Stimulated activated CD8-positive, alpha-beta memory T cell treated with anti-CD3 and anti-CD28 coated beads, Interleukin-15, amount 100 ng/mL, for 1 hour (primary cell): ENCODE measurements at places on chromosomes 7 and 10.

- DNase-seq, result no peak
Measured at GRCh38 chr10:50604809-50605208, 18.9 kb downstream of the SGMS1 start.

DNA sequence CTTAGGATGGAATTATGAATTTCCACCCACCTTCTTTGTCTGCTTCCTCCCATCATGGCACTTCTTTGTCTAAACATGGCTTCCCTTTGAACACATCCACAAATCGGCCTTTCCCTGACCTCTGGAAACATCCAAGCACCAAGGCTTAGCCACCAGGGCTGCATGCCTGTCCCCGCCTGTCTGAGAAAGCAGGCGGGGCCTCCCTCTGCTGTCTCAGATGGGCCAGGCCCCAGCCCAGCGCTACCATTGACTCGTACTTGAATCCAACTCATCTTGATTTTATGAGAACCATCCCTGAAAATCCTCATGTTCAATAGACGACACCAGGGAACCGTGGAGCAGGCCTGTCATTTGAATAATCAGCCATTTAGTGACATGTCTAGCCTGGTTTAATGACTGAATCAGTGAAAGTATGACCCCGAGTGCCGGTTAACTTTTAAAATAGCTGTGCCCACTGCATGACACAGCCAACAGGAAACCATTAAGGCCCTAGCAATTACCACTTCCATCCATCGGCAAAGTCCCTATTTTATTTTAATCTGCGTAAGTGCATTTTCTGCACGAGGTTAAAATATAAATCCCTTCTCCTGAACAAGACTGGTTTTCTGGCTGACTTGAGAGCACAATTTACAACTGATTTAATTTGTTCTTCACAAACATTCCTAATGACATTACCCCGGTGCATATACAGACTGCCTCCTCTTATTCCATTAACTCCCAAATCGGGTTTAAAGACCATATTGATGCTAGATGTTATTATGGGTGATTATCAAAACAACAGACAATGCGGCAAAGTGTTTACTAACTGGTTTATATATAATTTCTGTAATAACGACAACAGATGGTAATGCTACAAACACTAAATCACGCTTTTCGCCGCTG lies 194.7 kb downstream of the BUB3 start:
- DNase-seq, result no peak

DNA sequence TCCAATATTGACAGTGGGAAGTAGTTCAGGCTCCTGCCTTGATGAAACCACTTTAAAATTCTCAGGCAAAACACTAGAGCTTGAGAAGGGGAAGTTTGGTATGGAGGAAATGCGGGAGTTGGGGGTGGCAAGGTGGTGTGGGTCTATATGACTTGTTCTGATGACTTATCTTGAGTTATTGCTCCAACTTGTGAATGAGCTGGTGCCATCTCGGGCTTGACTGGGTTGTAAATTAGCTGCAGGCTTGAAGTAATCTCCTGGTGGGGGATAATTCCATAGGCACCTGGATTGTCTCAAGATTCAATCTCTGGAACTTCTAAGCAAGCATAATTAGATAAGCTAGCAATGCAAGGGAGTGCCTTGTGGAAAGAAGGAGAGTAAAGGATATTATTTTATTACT lies 29.0 kb downstream of the MRPL32 start:
- no peak for DNase-seq

- DNase-seq, result no peak
Measured at GRCh38 chr7:103573479-103574058, 127.6 kb upstream of the SLC26A5 start.

GRCh38 chr7:3846738-3847137 lies 545.7 kb downstream of the SDK1 start:
- no peak for DNase-seq

DNA sequence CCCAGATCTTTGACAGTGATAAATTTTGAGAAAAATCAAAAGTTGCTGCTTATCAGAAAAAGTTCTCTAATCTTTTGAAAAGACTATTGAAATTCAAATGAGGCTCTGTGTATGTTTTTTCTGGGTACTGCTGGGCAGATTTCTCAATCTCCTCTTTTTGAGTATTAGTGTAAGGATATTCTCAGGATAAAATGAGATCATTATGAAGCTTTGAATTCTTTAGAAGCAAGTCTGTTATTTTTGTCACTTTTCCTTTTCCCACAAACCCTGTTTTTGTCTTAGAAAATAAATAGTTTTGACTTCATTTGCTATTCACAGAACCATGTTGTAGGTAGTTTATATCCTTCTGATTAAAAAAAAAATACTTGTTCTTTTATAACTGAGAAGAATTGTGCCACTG lies 7.9 kb downstream of the STAM start:
- DNase-seq, result no peak

GRCh38 chr7:123624527-123625183 lies 23.0 kb downstream of the ASB15 start:
- peak; percentile 26 for DNase-seq

DNA sequence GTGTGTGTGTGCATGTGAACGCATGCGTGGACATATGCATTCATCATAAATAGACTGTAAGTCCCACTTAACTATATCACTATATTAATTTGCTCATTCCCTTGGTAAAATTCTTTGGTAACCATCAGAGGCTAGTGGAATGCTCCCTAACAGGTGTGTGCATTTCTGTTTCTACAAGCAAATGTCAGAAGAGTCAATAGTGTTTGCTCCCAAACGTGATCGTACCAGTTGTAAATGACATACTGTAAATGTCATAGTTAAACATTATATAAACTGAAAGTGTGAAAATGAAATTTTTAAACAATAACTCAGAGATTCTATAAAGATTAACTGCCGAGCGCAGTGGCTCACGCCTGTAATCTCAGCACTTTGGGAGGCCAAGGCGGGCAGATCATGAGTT lies 94.6 kb downstream of the ANLN start:
- no peak for DNase-seq

DNA sequence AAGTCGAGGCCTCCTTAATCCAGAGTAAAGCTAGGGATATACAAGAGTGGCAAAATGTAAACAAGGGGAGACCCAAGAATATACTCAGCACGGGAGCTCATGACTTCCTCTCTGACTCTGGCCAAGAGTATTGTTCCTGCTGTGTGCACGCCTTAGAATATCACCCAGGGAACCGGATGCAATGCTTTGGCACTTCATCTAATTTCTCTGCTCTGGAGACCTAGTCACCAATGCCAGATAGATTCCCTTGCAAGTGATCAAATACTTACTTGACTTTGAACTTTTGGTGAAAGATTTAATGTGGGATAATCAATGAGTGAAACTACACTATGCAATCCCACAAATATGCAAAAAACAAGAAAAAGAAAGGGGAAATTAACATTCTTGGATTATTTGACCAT lies 695.5 kb downstream of the INHBA start:
- DNase-seq, result no peak
